ENCODE measurements at places on chromosomes 2 and 18. TPM values are rescaled to one million over a fixed set of nuclear protein-coding genes. Genes with fewer than 3 reads are reported as not detected.

GRCh38 chr2:12717191-12718014 is 667 bp downstream of the TRIB2 start:
- peak; percentile 79 for DNase-seq
- peak overlapping the region; percentile 97 for H3K4me3 ChIP-seq
- H3K4me1 ChIP-seq: peaks cover 44% of the 10 kb centered on the region
- H3K36me3 ChIP-seq: no peaks in the 10 kb centered on the region
- no peaks in the 10 kb centered on the region for H3K27me3 ChIP-seq
- peak overlapping the region; percentile 79 for H3K27ac ChIP-seq

DNA sequence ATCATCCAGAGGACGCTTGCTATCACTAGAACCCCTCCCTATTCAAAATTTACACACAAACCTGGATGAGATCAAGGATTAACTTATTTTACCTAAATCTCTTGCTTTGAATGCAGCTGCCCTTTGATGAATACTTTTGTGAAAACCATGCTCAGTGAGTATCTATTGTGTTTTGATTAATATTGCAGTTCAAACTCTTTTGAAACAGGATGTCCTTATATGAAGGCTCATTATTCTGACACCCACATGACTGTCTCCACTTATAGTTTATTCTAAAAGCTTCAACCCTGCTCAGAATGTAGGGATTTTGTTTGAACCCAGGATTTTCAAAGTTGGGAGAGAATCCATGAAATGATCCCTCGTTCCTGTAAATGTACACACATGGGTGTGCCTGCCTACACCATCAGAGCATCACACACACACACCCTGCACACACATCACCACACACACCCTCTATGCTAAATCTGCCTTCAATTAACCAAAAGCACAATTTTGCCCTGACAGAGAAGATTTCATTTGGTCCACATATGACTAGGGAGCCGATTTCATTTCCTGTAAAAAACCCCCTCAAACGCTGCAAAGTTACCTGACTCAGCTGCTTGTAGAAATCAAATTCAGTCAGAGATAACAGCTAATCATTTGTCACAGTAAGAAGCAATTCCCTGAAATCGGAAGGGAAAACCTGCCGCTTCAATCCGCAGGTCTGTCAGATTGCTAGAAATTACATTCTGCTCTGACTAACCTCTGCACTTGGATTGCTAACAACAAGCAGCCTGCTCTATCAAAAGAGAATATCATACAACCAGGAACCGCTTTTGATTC is 65.2 kb downstream of the ZEB2 start:
- peaks cover 59% of the 10 kb centered on the region for H3K4me1 ChIP-seq
- no peaks in the 10 kb centered on the region for H3K27me3 ChIP-seq
- H3K36me3 ChIP-seq: peaks cover 2% of the 10 kb centered on the region
- peak overlapping the region; percentile 1 for H3K27ac ChIP-seq
- DNase-seq: peak; percentile 31

Gene IL36B
- total RNA-seq: not detected

Gene UGT1A4
- total RNA-seq: not detected

DNA sequence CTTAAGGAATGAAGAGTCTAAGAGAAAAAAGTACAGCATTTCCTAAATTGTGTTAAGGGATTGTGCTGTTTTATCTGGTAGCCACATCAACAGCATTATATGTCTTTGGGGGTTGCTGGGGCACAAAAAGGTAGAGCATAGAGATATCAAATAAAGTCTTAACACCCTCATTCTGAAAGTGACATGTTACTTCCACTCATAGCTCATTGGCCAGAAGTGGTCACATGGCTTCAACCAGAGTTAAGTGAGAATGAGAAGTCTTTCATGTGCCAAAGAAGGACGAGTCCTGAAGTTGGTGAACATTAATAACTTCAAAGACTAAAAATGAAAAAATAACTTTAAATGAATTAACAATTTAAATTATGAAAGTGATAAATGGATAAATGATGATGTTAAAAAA is 175.7 kb upstream of the ZEB2 start:
- H3K36me3 ChIP-seq: no peaks in the 10 kb centered on the region
- no peak for DNase-seq
- no peak overlapping the region for H3K27ac ChIP-seq
- H3K4me3 ChIP-seq: no peak overlapping the region

GRCh38 chr2:166344286-166345113 is 31.2 kb downstream of the SCN9A start:
- no peaks in the 10 kb centered on the region for H3K27me3 ChIP-seq
- no peaks in the 10 kb centered on the region for H3K4me1 ChIP-seq
- no peak overlapping the region for H3K4me3 ChIP-seq
- no peaks in the 10 kb centered on the region for H3K36me3 ChIP-seq

DNA sequence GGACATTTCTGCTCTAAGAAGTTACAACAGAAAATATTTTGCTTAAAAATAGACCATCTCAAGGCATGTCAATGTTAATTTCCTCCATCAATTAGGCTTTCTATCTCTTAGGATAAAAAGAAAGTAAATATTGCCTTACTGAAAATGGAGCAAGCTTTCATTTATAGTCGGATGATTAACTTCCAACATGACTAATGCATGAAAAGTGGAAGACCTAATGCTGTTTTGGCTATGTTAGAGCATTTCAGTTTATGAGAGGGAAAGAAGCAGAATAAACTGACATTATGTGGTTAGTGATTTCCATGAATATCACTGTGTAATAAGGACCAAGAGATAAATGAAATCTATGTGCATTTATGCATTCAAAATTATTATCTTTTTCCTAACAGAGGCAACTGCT is 475.2 kb upstream of the UBE2E3 start:
- no peak overlapping the region for H3K4me3 ChIP-seq
- H3K27me3 ChIP-seq: no peaks in the 10 kb centered on the region
- H3K4me1 ChIP-seq: no peaks in the 10 kb centered on the region
- H3K27ac ChIP-seq: no peak overlapping the region
- H3K36me3 ChIP-seq: no peaks in the 10 kb centered on the region
- no peak for DNase-seq

Gene ABCG5
- not detected for total RNA-seq

DNA sequence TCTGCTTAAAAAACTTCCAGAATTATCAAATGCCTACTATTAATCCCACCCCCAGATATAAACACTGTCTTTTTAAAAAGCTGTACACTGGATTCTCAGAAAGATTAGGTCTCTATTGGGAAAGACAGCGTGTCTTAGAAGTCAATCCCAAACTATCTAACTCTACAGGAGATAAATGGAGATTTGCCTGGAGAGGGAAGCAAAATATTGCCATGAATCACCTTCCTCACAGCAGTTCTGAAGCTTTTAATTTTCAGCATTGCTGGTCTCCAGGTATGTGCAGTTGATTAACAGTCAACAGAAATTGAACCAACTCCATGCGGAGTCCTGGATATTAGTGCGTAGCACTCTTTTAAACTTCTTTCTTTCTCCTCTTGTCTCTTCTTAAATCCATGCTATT is 122.2 kb downstream of the DSC3 start:
- H3K36me3 ChIP-seq: no peaks in the 10 kb centered on the region
- no peak overlapping the region for H3K27ac ChIP-seq
- no peak for DNase-seq
- no peak overlapping the region for H3K4me3 ChIP-seq
- H3K27me3 ChIP-seq: no peaks in the 10 kb centered on the region

Gene TAF4B
- 15.6 TPM for total RNA-seq

DNA sequence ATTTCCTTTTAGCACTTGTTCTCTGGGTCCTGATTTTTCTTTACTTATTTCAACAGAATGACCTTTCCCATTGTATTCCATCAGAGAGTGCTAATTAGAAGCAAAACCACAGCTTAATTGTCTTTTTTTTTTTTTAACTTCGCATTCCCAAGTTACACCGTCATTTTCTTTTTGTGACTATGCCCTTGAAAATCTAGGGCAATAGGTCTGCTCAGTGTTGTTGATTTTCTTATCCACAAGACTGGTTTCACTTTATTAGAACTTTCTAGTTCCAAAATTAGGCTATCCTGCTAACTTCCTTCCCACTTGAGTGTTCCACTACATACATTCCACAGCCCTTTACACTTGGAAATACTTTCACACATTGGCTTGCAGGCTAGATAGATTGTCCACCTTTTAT is 18.7 kb upstream of the ADAM17 start:
- no peaks in the 10 kb centered on the region for H3K4me1 ChIP-seq
- no peaks in the 10 kb centered on the region for H3K27me3 ChIP-seq
- H3K27ac ChIP-seq: no peak overlapping the region
- H3K4me3 ChIP-seq: no peak overlapping the region

Gene SCN3A
- 6.0 TPM for total RNA-seq

Gene LRP1B
- not detected for total RNA-seq

Gene LINC00305
- total RNA-seq: not detected

GRCh38 chr2:85503851-85504777 is 34.9 kb upstream of the MAT2A start:
- no peak overlapping the region for H3K27ac ChIP-seq
- H3K4me1 ChIP-seq: peaks cover 15% of the 10 kb centered on the region
- no peak for DNase-seq
- no peak overlapping the region for H3K4me3 ChIP-seq

DNA sequence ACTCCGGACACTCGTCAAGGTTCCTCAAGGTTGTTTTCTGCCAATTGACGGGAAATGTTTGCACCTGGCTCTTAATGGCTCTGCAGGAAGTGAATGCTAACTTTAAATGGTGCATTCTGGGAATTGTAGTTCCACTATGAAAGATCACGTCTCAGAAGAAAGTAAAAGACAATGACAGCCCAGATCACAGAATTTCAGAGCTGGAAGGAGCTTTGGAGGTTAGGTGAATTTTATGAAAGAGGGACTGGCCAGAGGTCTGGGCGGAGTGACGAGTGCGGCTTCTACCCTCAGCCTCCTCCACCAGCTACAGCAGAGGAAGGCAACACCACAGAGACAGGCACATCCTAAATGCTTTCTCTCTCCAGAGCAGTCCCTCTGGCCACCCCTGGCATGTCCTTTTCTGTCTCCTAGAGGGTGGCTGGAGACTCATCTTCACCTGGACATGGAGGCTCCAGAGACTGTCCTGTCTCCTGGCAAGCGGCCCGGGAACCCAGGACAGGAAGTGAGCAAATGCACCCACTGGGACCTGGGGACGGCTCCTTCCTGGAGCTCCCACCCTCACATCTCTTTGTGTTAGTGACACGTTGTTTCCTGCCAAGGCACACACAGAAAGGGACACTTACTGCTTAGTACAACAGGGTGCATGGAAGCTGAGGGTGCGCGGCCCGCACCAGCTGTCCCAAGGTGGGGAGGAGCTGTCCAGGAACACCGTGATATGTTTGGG is 19.4 kb downstream of the THAP4 start:
- peak overlapping the region; percentile 30 for H3K27ac ChIP-seq
- peak; percentile 76 for DNase-seq
- H3K4me1 ChIP-seq: peaks cover 18% of the 10 kb centered on the region
- peak overlapping the region; percentile 55 for H3K4me3 ChIP-seq
- no peaks in the 10 kb centered on the region for H3K27me3 ChIP-seq

Gene NPHP1
- 2.4 TPM for total RNA-seq

DNA sequence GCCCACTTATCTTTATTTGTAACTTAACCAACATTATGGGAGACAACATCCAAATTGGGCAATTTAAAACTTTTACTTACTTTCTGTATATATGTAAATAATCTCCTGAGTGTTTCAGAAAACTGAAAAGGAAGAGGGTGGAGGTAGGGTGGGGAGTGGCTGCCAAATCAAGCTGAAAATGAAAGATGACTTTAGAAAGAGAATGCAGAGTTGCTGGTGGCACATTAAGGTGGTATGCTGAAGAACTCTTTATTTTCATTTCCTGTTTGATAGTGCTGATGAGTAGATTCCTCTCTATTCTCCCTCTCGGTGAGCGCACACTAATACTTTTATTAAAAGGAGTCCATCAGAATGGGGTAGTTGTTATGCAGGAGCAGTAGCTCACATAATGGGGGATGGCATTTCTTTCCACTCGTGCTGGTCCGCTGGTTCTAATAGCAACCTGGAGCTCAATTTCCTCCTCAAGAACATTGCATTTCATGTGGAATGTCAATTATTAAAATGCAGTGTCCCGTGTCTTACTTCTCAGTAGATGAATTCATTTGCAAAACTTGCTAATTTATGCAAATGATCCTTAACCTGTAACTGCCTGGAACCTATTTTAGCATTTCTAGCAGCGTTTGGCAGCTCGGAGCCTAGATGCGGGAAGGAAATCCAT is 466.9 kb upstream of the HNRNPA3 start:
- H3K4me3 ChIP-seq: no peak overlapping the region
- DNase-seq: no peak
- no peaks in the 10 kb centered on the region for H3K27me3 ChIP-seq
- H3K36me3 ChIP-seq: no peaks in the 10 kb centered on the region
- H3K27ac ChIP-seq: no peak overlapping the region
- no peaks in the 10 kb centered on the region for H3K4me1 ChIP-seq

DNA sequence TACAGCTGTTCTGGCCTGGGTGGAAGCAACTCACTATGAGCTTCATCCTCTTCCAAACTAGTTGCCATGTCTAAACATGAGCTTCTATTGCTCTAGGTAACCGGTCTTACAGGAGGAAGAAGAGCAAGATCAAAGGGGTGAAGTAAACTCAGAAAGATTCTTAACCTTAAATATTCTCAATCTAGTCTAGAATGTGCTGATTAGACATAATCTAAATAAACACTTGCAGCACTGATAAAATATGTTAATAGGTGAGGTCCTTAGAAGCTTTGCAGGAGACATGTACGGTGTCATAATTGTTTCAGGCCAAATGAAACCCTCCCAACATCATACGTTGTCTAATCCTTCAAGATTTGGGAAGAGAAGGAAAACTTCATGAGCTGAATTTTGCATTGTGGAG is 431.6 kb upstream of the FSHR start:
- no peaks in the 10 kb centered on the region for H3K4me1 ChIP-seq
- no peaks in the 10 kb centered on the region for H3K27me3 ChIP-seq

DNA sequence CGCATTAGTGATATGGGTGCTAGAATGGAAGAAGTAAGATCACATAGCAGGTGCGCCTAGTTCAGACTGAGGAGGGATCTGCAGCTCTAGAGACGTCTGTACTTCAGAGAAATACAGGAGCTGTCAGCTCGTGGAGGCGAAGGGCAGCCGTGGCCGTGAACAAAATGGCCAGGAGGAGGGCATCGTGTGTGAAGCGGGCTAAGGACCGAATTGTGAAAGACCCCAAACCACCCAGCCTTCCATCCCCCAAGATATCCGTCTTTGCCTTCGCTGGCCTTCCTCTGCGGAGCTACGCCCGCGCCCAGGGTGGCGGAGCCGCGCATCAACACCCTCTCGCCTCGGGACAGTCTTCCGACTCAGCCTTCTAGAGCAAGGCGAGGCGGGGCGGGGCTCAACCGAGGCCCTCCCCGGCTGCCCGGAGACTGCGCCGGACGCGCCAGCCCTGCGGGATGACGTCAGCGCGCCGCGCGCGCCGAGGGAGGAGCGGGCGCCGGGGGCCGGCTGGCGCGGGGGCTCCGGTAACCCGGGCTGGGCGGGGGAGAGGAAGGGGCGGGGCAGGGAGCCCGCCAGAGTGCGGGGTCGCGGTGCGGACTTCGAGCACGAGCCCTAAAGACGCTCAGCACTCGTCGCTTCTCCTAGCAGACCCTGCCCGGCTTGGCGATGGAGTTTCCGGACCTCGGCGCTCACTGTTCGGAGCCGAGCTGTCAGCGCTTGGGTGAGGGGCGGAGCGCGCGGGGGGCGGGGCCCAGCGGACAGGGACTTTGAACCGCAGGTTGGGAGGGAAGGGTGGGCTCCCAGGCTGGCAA is at the start of gene ZFAND2B:
TSS of gene ZFAND2B (plus strand) at position 455 of the 806 bp plus-strand sequence. CDS start at position 661, 206 bp downstream.
- H3K4me1 ChIP-seq: peaks cover 23% of the 10 kb centered on the region
- H3K4me3 ChIP-seq: peak within 1 kb of the TSS; percentile 53
- no peaks in the 10 kb centered on the region for H3K27me3 ChIP-seq
- peak within 1 kb of the TSS; percentile 94 for H3K27ac ChIP-seq
- peak; percentile 97 for DNase-seq

Measured in B cell (primary cell).